GM23248 (cell line): ENCODE measurements at places on chromosomes 3 and 15. TPM values are rescaled to one million over a fixed set of nuclear protein-coding genes. Genes with fewer than 3 reads are reported as not detected.

The C15orf61 gene
- total RNA-seq: 2.8 and 3.7 TPM in 2 replicates

The ZNF80 gene
- total RNA-seq: not detected in 2 replicates

The FBXW12 gene
- not detected in 2 replicates for total RNA-seq

The SLC9C1 gene
- not detected in 2 replicates for total RNA-seq

The CAPN3 gene
- 5.7 and 8.6 TPM in 2 replicates for total RNA-seq

The ASB14 gene
- total RNA-seq: not detected in 2 replicates

The PLA1A gene
- not detected in 2 replicates for total RNA-seq

The ACSBG1 gene
- not detected in 2 replicates for total RNA-seq

The SPATA16 gene
- total RNA-seq: not detected in 2 replicates

The ARGFX gene
- not detected in 2 replicates for total RNA-seq

The GADL1 gene
- total RNA-seq: 0.13 TPM in 1 of 2 replicates, not detected in the other

The CCR3 gene
- total RNA-seq: not detected in 2 replicates

The SACM1L gene
- total RNA-seq: 33.9 and 41.7 TPM in 2 replicates

The SCN5A gene
- total RNA-seq: 0.13 TPM in 1 of 2 replicates, not detected in the other

The ALDH1A3 gene
- 5.8 and 9.9 TPM in 2 replicates for total RNA-seq

The TUSC7 gene
- not detected in 2 replicates for total RNA-seq

The AHSG gene
- not detected in 2 replicates for total RNA-seq

The SAXO2 gene
- total RNA-seq: not detected in 2 replicates

The PROS1 gene
- 25.6 and 26.4 TPM in 2 replicates for total RNA-seq

The CPNE9 gene
- total RNA-seq: not detected in 2 replicates

The CPLX3 gene
- total RNA-seq: not detected in 2 replicates

The BSN gene
- total RNA-seq: under 0.01 TPM in 2 replicates

The RFTN1 gene
- 62.3 and 77.7 TPM in 2 replicates for total RNA-seq

The PATL2 gene
- not detected in 2 replicates for total RNA-seq

The C3orf22 gene
- not detected in 2 replicates for total RNA-seq

The PBRM1 gene
- total RNA-seq: 30.1 and 42.6 TPM in 2 replicates

The CCR8 gene
- not detected in 2 replicates for total RNA-seq

The EPB42 gene
- not detected in 2 replicates for total RNA-seq

The PLD1 gene
- total RNA-seq: 1.8 and 4.6 TPM in 2 replicates

The TGM4 gene
- total RNA-seq: not detected in 2 replicates

The DISP2 gene
- total RNA-seq: 0.11 and 0.13 TPM in 2 replicates

The ANKRD34C gene
- not detected in 2 replicates for total RNA-seq

The PLSCR5 gene
- total RNA-seq: not detected in 2 replicates
